Stimulated activated CD4-positive, alpha-beta T cell treated with anti-CD3 and anti-CD28 coated beads, Interleukin-2, amount 100 ng/mL, for 24 hours (primary cell): ENCODE measurements at places on chromosomes 1 and 21.

- no peak for DNase-seq
Measured at GRCh38 chr1:54581621-54582035, 33.6 kb downstream of the ACOT11 start.

DNA sequence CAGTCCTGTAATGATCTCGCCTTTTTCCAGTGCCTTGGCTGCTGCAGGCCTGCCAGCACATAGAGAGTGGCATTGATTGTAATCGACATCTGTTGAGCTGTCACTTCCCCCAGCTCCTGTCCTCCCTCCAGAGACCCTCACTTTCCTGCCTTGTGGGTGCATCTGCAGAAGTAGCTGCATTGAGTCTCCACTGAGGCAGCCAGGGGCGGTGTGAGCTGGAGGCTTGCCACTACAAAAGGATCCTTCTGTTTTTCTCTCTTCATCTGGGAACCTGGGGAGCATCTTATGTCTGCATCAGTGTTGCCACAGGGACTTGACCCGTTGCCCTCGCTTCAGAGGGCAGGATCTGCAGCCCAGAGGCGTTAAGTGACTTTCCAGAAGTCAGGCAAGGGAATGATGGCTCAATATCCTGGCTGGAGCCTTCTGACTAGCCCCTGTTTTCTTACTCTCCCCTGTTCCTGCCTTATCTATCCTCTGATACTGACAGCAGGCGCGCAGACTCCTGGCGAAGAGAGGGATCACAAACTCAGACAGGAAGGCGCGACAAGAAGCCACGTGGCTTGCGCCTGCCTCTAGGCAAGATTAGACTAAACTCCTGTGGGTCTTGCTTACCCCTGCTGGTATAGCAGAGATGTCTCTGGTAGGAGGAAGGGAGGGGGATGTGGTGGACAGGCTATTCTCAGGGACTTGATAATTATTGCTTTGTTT lies 13.3 kb upstream of the FMOD start:
- DNase-seq: no peak

- DNase-seq: no peak
Measured at GRCh38 chr1:60428127-60428526, 354.6 kb upstream of the C1orf87 start.

DNA sequence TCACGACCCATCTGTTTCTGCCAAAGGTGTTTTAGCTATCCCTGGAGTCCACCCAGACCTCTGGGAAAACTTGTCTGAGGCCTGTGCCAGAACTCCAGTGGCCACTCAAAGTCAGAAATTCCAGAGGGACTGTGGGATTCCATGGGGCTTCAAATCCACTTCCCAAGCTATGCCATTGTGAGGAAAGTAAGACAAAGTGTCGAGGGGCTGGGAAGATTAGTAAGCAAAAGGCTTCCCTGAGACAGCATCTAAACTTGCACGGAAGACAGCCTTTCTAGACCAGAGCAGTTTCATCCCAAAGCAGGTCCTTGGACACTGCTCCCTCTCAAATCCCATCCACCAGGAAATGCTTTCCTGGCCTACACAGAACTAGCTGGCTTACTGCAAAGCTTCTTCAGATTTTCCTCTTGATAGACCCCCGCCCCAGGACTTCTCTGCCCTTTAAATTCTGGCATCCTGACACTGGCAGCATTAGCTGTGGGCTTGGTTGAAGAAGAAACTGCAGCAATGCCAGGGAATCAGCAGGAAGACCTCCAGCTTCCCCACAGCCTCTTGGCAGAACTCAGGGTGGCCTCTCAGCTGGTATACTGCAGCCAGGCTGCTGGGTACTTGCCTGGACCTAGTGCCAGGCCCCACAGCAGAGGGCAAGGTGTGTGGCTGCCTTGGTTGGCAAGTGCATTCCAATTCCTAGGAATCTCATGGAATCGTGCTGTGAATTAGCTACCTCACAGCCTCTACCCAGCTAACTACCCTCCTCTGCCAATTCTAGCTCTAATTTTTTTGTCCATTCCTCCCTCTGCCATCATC lies 27.3 kb upstream of the LMX1A start:
- no peak for DNase-seq

- no peak for DNase-seq
Measured at GRCh38 chr1:246629976-246630375, 63.7 kb downstream of the CNST start.

- no peak for DNase-seq
Measured at GRCh38 chr1:214451596-214451995, 99.8 kb downstream of the PTPN14 start.

- DNase-seq: no peak
Measured at GRCh38 chr1:204065174-204065985, 7.5 kb upstream of the SOX13 start.

GRCh38 chr1:224259986-224260385 lies 70.0 kb downstream of the NVL start:
- no peak for DNase-seq

- DNase-seq: no peak
Measured at GRCh38 chr21:33234635-33235520, 5.1 kb downstream of the IFNAR2 start.

- DNase-seq: no peak
Measured at GRCh38 chr1:5944154-5944842, 47.9 kb downstream of the NPHP4 start.

- no peak for DNase-seq
Measured at GRCh38 chr1:102776071-102776470, 332.3 kb downstream of the COL11A1 start.

GRCh38 chr1:86696522-86696921 lies 7.9 kb upstream of the SH3GLB1 start:
- DNase-seq: no peak

DNA sequence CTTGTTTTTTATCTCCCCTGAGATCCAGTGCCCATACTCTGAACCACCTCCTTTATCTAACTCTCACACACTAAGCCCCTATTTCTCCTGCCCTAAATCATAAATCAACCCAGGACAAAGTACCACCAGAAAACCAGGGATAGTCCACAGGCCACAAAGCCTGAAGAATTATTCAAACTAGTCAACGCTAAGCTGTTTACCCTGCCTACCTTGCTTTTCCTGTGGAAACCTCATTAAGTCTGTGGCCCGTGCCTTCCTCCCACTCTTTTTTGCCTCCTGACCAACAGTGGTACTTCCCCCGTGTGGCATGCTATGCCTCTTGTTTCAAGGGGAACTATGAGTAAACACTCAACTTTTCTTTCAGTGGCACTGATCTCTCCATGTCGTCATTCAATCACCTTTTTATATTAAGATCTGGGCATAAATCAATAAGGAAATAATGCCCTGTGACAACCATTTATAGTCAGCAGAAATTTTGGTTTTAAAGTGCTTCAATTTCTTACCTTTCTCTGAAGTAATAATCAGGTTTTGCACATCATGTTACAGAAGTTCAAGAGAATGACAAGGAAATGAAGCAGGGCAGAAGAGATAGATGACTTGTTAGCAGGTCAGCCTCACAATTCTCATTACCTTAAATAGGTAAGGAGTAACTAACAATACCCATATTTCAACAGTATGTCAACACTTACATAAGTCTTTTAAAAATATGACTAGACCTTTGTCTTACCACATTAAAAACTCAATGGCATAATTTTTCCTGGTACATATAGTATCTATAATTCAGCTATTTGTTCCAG lies 32.1 kb downstream of the EYA3 start:
- peak; percentile 68 for DNase-seq

DNA sequence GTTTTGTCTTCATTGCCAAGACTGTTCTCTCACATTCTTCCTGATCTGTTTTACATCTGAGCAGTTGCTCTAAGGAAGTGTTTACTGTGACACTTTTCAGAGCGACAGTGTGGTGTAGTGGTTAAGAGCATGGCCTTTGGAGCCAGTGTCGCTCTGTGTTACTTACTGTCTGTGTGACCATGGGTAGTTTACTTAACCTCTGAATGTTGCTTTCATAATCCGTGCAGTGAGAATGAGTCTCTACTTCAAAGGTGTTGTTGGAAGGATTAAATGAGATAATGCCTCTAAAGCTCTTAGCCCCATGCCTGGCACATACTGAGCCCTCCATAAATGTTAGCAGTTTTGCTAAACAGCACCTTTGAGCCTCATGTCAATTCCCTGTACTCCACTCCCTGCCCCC lies 35.9 kb upstream of the ZFP69B start:
- no peak for DNase-seq

- no peak for DNase-seq
Measured at GRCh38 chr21:41897700-41898099, 18.6 kb upstream of the PRDM15 start.

- no peak for DNase-seq
Measured at GRCh38 chr1:23563003-23563402, 3.7 kb upstream of the ID3 start.

GRCh38 chr1:78721136-78721535 lies 71.5 kb downstream of the IFI44 start:
- DNase-seq: no peak

GRCh38 chr1:46562498-46562897 lies 11.1 kb upstream of the KNCN start:
- no peak for DNase-seq

DNA sequence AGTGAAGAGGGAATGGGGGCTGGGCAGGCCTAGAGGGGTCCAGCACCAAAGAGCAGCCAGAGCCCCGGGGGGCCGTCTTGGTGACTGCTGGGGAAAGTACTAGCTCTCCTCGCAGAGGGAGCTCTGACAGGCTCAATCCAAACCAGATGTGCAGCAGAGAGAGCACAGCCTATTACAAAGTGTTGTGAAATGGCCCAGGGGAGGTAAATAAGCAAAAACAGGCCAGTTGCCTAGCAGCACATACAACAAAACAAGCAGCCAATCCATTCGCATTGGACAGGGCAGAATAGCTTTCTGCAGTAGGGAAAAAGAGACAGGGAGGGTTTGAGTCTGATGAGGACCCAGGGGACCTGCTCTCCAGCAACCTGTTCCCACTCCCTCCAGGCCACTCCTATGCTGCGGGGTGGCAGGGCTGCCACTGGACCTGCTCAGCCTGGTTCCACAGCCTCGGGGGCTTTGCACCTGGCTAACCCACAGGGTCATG lies 239.6 kb upstream of the FGGY start:
- no peak for DNase-seq

- no peak for DNase-seq
Measured at GRCh38 chr1:34929497-34929852, at the start of gene DLGAP3. TSS of gene DLGAP3 (minus strand) at chr1:34929650. CDS start at chr1:34905383, 24,267 bp downstream.

- no peak for DNase-seq
Measured at GRCh38 chr1:161180639-161181038, 3.3 kb upstream of the B4GALT3 start.

GRCh38 chr1:212104586-212105325 lies 69.2 kb downstream of the DTL start:
- DNase-seq: no peak

- DNase-seq: peak; percentile 79
Measured at GRCh38 chr1:154878371-154879037, 8.4 kb upstream of the KCNN3 start.

DNA sequence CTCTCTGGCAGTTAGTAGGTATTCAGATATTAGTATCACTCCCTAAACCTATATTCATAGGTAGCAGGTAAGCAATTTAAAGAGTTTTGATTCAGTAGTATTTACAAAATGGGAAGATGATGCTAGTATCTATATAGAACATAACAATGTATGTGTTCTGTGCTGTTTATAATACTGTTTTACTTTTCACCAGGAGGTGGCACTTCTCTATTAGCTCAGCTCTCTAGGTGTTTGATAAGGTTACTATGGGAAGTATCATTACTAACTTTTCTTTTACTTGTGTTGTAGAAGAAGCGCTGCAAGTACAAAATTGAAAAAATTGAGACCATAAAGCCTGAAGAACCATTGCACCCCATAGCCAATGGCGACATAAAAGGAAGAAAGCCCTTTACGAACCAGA lies 49.4 kb upstream of the FASLG start:
- DNase-seq: no peak

GRCh38 chr1:54008876-54009275 lies 9.1 kb downstream of the LDLRAD1 start:
- no peak for DNase-seq

DNA sequence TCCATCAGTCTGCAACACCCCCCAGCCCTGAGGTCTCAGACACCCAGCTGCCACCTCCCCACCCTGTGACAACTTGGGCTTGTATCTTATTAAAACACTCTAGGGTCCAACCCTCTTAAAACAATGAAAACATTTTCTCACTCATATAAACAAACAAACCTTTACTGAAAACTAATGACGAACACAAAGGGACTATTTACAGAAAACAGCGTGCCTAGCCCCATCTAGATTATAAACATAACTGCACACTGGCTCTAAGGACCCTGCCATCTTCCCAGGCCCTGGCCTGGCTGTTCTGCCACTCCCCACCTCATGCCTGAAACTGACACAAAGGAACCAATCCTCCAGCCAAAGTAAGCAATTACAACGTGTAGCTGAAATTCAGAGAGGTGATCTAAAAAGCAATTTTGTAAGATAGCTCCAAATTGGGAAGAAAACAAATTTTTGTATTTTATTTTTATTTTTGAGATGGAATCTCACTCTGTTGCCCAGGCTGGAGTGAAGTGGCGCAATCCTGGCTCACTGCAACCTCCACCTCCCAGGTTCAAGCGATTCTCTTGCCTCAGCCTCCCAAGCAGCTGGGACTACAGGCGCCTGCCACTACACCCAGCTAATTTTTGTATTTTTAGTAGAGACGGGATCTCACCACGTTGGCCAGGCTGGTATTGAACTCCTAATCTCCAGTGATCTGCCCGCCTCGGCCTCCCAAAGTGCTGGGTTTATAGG lies 40.9 kb downstream of the CAPZB start:
- no peak for DNase-seq

DNA sequence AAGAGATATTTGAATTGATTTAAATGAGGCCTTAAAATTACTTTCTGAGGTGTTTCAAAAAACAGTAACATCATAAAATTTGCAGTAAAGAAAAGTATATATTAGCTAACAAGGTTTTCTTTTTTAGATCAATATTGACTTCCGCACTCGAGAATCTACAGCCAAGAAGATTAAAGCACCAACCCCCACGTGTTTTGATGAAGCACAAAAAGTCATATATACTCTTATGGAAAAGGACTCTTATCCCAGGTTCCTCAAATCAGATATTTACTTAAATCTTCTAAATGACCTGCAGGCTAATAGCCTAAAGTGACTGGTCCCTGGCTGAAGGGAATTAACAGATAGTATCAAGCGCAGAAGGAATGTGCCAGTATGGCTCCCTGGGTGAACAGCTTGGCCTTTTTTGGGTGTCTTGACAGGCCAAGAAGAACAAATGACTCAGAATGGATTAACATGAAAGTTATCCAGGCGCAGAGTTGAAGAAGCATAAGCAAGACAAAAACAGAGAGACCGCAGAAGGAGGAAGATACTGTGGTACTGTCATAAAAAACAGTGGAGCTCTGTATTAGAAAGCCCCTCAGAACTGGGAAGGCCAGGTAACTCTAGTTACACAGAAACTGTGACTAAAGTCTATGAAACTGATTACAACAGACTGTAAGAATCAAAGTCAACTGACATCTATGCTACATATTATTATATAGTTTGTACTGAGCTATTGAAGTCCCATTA lies 3.6 kb downstream of the RGS1 start:
- no peak for DNase-seq

DNA sequence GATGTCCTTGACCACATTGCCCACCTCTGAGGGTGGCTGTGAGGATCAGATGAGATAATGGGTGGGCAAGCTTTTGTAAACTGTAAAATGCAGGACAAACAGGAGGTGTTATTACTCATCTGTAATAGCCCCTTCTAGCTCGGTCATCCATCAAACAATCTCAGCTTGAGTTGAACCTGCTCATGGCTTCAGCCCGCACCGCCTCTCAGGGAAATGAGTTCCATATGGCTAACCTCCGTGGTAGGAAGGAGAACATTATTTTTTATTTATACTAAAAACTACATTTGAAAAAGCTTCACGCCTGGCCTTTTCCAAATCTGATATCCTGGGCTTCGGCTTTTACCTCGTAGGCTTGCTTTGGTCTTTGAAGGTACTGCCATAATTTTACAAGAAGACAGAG lies 116.2 kb upstream of the USP24 start:
- no peak for DNase-seq
